ENCODE measurements at places on chromosomes 3 and 15.

GRCh38 chr3:171569571-171570132 is 109.4 kb upstream of the TNIK start:
- no peaks in the 10 kb centered on the region for H3K36me3 ChIP-seq
- H3K27me3 ChIP-seq, result no peaks in the 10 kb centered on the region
- H3K4me3 ChIP-seq, result no peak overlapping the region
- no peaks in the 10 kb centered on the region for H3K4me1 ChIP-seq
- no peak for DNase-seq

- DNase-seq, result no peak
- peaks cover 31% of the 10 kb centered on the region for H3K36me3 ChIP-seq
- peak overlapping the region; percentile 80 for H3K27ac ChIP-seq
Measured at GRCh38 chr15:74869726-74870407, 3.3 kb downstream of the SCAMP2 start.

DNA sequence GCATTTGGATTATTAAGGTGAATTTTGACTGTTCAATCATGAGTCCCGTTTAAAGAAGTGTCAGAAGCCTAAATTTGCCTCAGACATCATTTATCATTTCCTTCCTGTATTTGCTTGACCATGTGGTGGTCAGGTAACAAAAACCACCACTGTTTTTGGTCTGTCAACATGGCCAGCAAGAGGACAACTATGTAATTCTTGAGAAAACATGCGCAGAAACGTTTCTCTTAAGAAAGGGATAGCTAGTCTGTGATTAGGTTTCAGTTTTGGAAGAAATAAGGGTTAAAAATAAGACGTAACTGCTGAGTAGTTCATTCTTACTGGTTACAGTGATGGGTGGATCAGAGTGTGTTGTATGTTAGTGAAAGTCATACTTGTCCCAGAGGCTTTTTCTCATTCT is 204.5 kb downstream of the AKAP13 start:
- peaks cover 73% of the 10 kb centered on the region for H3K4me1 ChIP-seq
- DNase-seq, result no peak
- H3K4me3 ChIP-seq, result peak overlapping the region; percentile 93
- H3K27me3 ChIP-seq, result no peaks in the 10 kb centered on the region
- peak overlapping the region; percentile 99 for H3K27ac ChIP-seq

- H3K27ac ChIP-seq, result no peak overlapping the region
- no peaks in the 10 kb centered on the region for H3K36me3 ChIP-seq
- no peak for DNase-seq
Measured at GRCh38 chr3:25284249-25284648, 143.8 kb upstream of the RARB start.

GRCh38 chr3:114394551-114394950 is 100.7 kb downstream of the TIGIT start:
- peaks cover 32% of the 10 kb centered on the region for H3K4me1 ChIP-seq
- H3K36me3 ChIP-seq, result no peaks in the 10 kb centered on the region
- H3K27me3 ChIP-seq, result no peaks in the 10 kb centered on the region

- no peaks in the 10 kb centered on the region for H3K4me1 ChIP-seq
- H3K36me3 ChIP-seq, result no peaks in the 10 kb centered on the region
- H3K27me3 ChIP-seq, result no peaks in the 10 kb centered on the region
- no peak overlapping the region for H3K4me3 ChIP-seq
- DNase-seq, result no peak
- H3K27ac ChIP-seq, result no peak overlapping the region
Measured at GRCh38 chr3:182018361-182018760, 306.6 kb downstream of the SOX2 start.

DNA sequence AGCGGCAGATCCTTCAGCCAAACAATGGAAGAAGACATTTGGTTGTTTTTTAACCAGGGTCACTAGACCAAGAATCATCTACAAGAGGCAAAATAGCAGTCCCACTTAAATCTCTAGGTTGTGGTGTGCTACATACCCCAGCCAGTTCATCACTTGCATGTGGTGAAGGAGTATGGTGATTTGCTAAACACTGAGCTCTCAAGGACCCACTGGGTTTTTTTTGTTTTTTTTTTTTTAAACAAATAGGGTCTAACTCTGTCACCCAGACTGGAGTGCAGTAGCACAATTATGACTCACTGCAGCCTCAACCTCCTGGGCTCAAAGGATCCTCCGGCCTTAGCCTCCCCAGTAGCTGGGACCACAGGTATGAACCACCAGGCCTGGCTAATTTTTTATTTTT is 508.0 kb downstream of the FOXP1 start:
- peaks cover 9% of the 10 kb centered on the region for H3K36me3 ChIP-seq
- no peak for DNase-seq
- H3K27me3 ChIP-seq, result no peaks in the 10 kb centered on the region
- peaks cover 60% of the 10 kb centered on the region for H3K4me1 ChIP-seq
- H3K4me3 ChIP-seq, result no peak overlapping the region
- no peak overlapping the region for H3K27ac ChIP-seq

- H3K4me1 ChIP-seq, result peaks cover 3% of the 10 kb centered on the region
- no peak overlapping the region for H3K4me3 ChIP-seq
- peaks cover 61% of the 10 kb centered on the region for H3K27me3 ChIP-seq
- H3K36me3 ChIP-seq, result no peaks in the 10 kb centered on the region
Measured at GRCh38 chr3:55490276-55490913, 3.3 kb upstream of the WNT5A start.

DNA sequence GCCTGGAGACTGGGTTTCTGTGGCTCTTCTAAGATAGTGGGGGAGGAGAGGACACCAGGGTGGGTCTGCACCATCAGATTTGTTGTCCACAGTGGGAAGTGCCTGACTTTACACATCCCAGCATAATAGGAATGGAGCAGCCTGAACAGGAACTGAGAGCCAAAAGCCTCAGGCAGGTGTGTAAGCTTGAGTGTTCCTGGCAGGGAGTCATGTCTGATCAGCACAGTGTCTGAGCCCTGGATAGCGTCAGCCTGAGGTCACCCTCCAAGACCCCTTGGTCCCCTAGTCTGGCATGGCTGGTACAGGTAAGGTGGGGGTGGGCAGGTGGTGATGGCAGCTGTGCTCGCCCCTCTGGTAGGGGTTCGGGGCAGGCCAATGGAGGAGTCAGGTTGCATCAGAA is 20.2 kb downstream of the INSYN1 start:
- H3K4me1 ChIP-seq, result no peaks in the 10 kb centered on the region
- no peak overlapping the region for H3K27ac ChIP-seq
- peaks cover 26% of the 10 kb centered on the region for H3K27me3 ChIP-seq
- DNase-seq, result no peak
- no peak overlapping the region for H3K4me3 ChIP-seq
- no peaks in the 10 kb centered on the region for H3K36me3 ChIP-seq

All from central memory CD8-positive, alpha-beta T cell (primary cell).